ENCODE measurements at places on chromosomes 13 and 19. TPM values are rescaled to one million over a fixed set of nuclear protein-coding genes. Genes with fewer than 3 reads are reported as not detected.
A peak's percentile ranks its signal among the peaks of the same experiment; 100 is the strongest.

DNA sequence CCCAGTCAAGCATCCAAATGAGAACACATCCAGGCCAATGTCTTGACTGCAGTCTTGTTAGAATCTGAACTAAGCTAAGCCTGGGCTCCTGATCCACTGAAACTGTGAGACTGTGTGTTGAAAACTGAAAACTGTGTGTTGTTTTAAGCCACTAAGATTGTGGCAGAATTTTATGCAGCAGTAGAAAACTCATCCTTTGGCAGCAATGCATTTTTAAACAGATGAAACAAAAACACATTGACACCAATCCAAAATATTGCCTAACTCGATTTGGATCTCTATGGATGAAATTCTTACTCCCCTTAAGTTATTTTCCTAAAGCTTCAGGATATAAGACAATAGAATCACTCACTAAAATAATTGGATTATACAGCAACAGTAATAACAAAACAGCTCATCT, 202.3 kb upstream of the KLF12 start:
- DNase-seq = no peak
- no peaks in the 10 kb centered on the region for H3K4me1 ChIP-seq
- no peaks in the 10 kb centered on the region for H3K27me3 ChIP-seq
- no peak overlapping the region for H3K27ac ChIP-seq

DNA sequence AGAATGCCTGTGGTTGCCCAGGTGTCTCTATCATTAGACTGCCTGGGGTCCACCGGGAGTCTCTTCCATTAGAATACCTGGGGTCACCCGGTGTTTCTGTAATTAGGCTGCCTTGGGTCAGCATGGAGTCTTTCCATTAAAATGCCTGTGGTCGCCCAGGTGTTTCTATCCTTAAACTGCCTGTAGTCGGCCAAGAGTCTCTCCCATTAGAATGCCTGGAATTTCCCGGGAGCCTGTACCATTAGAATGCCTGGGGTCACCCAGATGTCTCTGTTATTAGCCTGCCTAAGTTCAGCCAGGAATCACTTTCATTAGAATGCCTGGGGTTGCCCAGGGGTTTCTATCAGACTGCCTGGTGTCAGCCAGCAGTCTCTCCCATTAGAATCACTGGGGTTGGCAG, 1492.8 kb downstream of the UQCRFS1 start:
- no peaks in the 10 kb centered on the region for H3K27me3 ChIP-seq
- H3K4me1 ChIP-seq = no peaks in the 10 kb centered on the region
- no peak for DNase-seq

- no peaks in the 10 kb centered on the region for H3K36me3 ChIP-seq
- no peaks in the 10 kb centered on the region for H3K4me1 ChIP-seq
- no peak overlapping the region for H3K27ac ChIP-seq
- no peak for DNase-seq
- H3K27me3 ChIP-seq = peaks cover 5% of the 10 kb centered on the region
These were observed 23.8 kb upstream of the VSTM2B start for GRCh38 chr19:29501816-29502580.

DNA sequence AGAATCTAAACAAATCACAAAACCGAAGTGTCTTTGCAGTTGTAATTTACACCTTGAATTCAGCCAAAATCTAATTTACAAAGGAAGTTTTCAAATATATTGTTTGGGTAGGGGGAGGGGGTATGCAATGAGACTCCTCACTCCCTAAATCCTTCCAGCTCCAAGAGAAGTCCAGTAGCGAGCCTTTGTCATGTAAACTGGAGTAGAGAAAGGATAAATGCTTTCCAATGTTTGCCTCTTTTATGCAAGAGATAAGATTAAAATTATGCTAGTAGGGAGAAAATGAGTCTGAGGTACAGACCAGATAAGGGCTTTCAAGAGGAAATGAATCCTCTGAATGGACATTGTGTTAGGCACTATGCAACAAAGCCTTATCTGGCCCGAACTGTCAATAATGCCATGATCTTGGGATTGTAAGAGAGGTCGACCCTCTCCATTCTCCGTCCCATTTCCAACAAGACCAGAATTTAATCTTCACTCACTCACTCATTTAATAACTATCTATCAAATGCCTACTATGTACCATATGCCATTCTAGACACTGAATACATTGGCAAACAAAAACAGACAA, 199.2 kb downstream of the LACC1 start:
- no peak overlapping the region for H3K4me3 ChIP-seq
- DNase-seq = no peak
- H3K4me1 ChIP-seq = no peaks in the 10 kb centered on the region
- H3K36me3 ChIP-seq = no peaks in the 10 kb centered on the region

- H3K4me1 ChIP-seq = peaks cover 12% of the 10 kb centered on the region
- no peak overlapping the region for H3K4me3 ChIP-seq
- H3K27me3 ChIP-seq = no peaks in the 10 kb centered on the region
- H3K36me3 ChIP-seq = no peaks in the 10 kb centered on the region
- no peak overlapping the region for H3K27ac ChIP-seq
- no peak for DNase-seq
These were observed 166.2 kb downstream of the KCTD12 start for GRCh38 chr13:76719955-76720354.

DNA sequence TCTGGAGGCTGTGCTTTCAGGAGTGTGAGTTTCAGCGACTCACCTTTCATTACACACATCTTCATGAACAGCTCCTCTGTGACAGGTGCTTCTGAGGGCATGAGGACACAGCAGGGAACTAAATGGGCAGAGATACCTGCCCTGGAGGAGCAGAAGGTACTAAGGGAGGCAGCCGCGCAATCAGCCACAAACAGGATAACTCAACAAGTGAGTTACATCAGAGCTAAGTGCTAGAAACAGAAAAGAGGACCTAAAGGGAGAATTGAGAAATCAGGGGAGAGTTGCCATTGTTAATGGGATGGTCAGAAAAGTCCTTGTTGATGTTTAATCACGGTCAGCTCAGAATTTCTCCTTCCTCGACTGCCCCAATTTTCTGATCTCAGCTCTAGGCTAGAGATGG, 42.5 kb downstream of the SYDE1 start:
- H3K4me3 ChIP-seq = no peak overlapping the region
- no peak overlapping the region for H3K27ac ChIP-seq
- peaks cover 4% of the 10 kb centered on the region for H3K4me1 ChIP-seq
- H3K27me3 ChIP-seq = peaks cover 17% of the 10 kb centered on the region
- H3K36me3 ChIP-seq = no peaks in the 10 kb centered on the region
- no peak for DNase-seq

GRCh38 chr13:91050970-91051369, 296.5 kb upstream of the MIR17HG start:
- H3K27me3 ChIP-seq = peaks cover 9% of the 10 kb centered on the region
- no peak for DNase-seq
- H3K4me3 ChIP-seq = no peak overlapping the region
- no peaks in the 10 kb centered on the region for H3K36me3 ChIP-seq
- no peak overlapping the region for H3K27ac ChIP-seq
- peaks cover 17% of the 10 kb centered on the region for H3K4me1 ChIP-seq

DNA sequence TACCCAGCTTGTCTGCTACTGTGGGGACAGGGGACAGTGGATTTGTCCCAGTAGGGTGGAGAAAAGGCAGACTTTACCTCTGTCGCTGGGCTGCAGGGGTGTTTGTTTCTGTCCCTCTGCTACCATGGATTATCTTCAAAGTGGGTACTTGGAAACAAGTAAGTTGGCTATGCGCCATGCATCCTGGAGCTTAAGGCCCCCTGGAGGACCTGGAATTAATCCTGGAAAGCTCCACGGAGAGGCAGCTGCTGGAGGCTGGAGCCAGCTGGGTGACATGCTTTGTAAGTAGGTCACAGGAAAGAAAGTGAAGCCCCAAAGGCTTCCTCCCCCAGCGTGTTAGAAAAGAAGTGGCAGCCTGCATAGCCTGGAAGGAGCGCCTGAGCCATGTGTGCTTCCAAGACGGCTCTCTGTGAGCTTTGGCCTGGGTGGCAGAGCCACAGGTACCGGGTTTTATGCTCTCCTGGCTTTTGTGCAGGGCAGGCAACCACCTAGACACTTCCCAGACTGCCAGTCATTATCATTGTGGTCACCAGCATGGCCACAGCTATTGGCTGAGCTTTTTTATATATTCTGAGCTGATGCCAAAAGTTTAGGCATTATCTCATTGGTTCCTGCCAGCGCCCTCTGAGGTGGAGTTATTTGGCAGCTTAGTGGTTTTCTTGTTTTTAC, 9.5 kb downstream of the B3GLCT start:
- no peak overlapping the region for H3K27ac ChIP-seq
- H3K36me3 ChIP-seq = peaks cover 4% of the 10 kb centered on the region
- no peak for DNase-seq
- H3K27me3 ChIP-seq = peaks cover 13% of the 10 kb centered on the region

DNA sequence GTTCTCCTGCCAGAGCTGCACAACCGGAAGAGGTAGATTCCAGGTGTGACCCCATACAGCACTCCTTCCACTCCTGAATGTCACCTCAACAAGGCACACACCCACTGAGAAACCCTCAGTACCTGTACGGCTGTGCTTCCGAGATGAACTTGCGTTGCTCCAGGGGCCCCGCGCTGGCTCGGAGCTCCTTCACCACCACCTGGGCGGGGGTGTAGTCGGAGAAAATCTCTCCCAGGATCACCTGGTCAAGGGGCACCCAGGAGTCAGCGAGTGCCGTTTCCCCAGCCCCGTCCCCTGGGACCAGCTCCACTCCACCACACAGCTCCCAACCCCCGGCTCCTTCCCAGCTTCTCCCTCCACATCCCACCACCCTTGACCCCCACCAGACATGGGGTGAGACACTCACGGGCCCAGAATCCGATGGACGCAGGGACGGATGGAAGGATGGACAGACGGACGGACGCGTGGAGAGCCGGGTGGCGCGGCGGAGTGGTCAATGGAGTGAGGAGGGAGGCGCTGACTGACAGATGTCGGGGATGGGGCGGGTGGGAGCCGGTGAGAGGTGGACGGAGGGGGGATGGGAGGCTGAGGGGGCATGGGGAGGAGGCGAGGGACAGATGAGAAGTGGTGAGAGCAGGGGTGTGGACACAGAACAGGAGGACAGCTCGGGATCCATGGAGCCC, 2.8 kb downstream of the LMTK3 start:
- H3K4me1 ChIP-seq = peaks cover 3% of the 10 kb centered on the region
- H3K27me3 ChIP-seq = peaks cover 3% of the 10 kb centered on the region
- no peaks in the 10 kb centered on the region for H3K36me3 ChIP-seq
- H3K4me3 ChIP-seq = peak overlapping the region; percentile 55
- H3K27ac ChIP-seq = peak overlapping the region; percentile 88

DNA sequence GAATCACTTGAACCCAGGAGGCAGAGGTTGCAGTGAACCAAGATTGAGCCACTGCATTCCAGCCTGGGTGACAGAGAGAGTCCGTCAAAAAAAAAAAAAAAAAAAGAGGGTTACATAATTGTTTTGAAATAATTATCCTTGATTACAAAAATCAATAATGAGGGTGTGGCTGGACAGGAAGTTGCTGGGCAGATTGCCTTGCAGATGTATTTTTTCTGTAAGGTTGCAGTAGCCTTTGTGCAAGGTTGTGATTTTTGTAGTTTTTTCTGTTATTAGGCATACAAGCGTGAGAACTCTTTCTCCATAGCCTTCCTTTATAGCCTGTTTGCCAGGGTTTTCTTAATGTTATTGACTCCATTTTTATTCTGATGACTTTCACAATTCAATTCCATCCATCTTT, 40.7 kb upstream of the SIN3B start:
- no peak for DNase-seq
- no peak overlapping the region for H3K4me3 ChIP-seq
- H3K27me3 ChIP-seq = no peaks in the 10 kb centered on the region
- H3K4me1 ChIP-seq = no peaks in the 10 kb centered on the region
- H3K36me3 ChIP-seq = no peaks in the 10 kb centered on the region

DNA sequence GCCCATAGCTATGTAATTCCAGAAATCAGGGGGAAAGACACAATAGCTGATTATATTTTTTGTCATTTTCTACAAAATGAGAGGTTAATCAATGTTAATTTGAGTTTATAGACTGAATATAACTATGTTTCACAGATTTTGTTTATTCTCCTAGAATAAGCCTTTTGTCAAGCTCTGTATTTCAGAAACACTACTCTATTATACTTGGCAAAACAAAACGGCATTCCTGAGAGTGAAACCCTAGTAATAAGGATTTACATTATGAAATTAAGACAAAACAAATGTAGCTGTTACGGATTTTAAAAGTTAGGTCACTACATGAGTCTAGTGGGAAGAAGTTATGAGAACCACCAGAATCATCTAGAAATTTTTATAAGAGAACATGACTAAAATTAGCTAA, 334.2 kb downstream of the KLF12 start:
- DNase-seq = no peak
- no peak overlapping the region for H3K4me3 ChIP-seq
- peaks cover 5% of the 10 kb centered on the region for H3K4me1 ChIP-seq

- H3K36me3 ChIP-seq = no peaks in the 10 kb centered on the region
- H3K27ac ChIP-seq = peak overlapping the region; percentile 73
- H3K4me3 ChIP-seq = peak overlapping the region; percentile 85
- H3K27me3 ChIP-seq = peaks cover 82% of the 10 kb centered on the region
- H3K4me1 ChIP-seq = peaks cover 11% of the 10 kb centered on the region
- DNase-seq = peak; percentile 75
These were observed 173.8 kb upstream of the SOX1 start for GRCh38 chr13:111893071-111893606.

DNA sequence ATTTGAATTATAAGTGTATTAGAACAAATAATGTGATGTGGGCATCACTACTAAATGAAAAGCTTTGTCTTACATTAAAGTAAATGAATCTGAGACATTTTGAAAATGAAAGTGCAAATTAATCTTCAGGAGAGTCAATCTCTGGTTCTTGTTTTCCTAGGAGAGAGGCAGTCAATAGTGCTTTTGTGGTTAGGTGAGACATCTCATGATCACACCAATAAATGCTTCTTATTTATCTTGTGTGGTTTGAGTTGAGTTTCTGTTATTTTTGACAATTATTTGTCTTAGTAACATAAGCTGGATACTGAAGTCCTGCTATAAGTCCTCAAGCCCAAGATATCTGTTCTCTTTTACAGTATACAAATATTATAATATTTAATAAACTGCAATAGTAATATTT, 1378.0 kb upstream of the PCDH9 start:
- no peak for DNase-seq
- no peak overlapping the region for H3K27ac ChIP-seq
- no peaks in the 10 kb centered on the region for H3K4me1 ChIP-seq
- no peak overlapping the region for H3K4me3 ChIP-seq
- no peaks in the 10 kb centered on the region for H3K27me3 ChIP-seq
- H3K36me3 ChIP-seq = no peaks in the 10 kb centered on the region

DNA sequence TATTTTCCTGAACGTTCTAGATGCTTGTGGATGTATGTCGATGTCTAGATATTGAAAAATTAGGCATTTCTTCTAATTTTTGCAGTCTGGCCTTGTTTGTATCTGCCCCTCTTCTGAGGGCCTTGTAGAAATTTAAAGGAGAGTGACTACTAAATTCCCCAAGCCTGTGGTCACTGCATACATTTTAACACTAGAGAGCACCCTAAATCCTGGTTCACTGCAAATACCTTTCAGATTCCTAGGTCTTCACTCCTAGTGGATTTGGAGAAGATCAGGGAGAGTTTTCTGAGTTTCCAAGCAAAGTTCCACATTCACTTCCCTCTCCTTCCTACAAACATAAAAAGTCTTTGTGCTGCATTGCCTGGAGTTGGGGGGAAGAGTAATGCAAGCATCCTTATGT, 1272.5 kb downstream of the OLFM4 start:
- no peaks in the 10 kb centered on the region for H3K4me1 ChIP-seq
- no peak for DNase-seq
- H3K4me3 ChIP-seq = no peak overlapping the region
- H3K27me3 ChIP-seq = no peaks in the 10 kb centered on the region

Gene TNNI3
- 2.1 TPM for total RNA-seq

Gene CYP2A7
- total RNA-seq = not detected

Gene GPR18
- not detected for total RNA-seq

Gene ZNF665
- total RNA-seq = 5.0 TPM

Gene DLL3
- 0.74 TPM for total RNA-seq

Gene NXNL1
- total RNA-seq = not detected
